ENCODE measurements at places on chromosomes 16 and 17.
A peak's percentile ranks its signal among the peaks of the same experiment; 100 is the strongest.

- peak; percentile 4 for DNase-seq
These were observed 14.7 kb downstream of the AIPL1 start for GRCh38 chr17:6420173-6420641.

GRCh38 chr16:84153660-84154214 is 8.6 kb downstream of the DNAAF1 start:
- DNase-seq, result no peak

DNA sequence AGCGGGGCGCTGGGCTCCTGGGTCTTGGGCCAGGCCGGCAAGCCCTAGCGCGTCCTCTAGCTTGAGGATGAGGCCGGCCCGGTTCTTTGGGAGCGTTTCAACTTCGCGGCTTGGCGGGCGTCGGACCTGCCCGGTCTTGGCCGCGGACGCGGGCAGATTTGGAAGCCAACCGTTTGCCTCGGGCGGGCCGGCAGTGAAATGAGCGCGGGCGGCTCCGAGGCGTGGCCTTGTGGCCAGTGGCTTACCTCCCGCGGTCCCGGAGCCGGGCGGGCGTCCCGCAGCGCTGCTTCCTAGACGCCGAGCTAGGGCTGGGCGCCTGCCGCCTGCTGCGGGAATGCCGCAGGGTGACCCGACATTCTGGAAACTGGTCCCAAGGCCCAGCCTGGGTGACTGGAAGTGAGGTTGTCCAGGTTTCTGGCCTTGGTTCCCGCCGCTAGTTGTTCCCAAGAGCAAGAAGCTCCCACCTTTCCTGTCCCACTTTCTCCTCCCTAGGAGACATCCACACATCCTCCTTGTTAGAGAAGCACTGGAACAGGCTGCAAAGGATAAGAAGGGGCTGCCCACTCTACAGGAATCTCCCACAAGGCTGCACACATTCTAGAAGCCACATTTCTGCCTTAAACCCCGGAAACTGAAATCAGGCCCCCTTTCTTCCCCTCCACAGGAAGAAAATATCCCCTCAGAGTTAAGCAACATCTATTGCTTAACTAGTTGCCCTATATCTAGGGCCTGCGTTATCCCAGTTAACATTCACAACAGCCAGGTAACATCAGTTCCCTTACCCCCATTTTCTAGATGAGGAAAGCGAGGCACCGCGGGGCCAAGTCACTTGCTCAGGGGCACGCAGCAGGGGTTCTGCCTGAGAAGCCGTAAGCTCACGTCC is 4.5 kb upstream of the CBX8 start:
- DNase-seq, result peak; percentile 42

DNA sequence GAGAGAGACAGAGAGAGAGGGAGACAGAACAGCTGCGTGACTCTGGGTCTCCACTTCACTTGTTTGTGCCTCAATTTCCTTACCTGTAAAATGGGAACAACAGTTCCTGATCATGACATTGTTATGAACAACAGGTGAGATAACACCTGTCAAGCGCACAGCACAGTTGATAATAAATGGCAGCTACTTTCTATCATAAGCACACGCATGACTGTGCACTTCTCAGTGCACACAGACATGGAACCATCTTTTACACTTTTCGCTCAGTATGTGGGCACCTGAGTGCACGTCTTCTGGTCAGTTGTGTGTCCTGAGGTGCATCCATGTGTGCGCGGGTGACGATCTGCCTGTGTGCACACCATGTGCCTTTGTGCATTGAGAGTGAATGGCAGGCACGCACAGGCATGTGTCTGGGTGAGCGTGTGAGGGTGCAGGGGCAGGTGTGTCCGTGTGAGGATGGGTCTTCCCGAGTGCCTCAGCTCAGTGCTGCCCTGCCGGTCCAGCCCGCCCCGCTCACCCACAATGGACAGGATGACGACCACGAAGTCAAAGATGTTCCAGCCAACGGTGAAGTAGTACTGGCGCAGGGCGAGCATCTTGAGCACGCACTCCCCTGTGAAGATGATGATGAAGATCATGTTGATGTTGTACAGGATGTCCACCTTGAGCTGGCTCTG is 10.3 kb upstream of the CD79B start:
- DNase-seq, result no peak

DNA sequence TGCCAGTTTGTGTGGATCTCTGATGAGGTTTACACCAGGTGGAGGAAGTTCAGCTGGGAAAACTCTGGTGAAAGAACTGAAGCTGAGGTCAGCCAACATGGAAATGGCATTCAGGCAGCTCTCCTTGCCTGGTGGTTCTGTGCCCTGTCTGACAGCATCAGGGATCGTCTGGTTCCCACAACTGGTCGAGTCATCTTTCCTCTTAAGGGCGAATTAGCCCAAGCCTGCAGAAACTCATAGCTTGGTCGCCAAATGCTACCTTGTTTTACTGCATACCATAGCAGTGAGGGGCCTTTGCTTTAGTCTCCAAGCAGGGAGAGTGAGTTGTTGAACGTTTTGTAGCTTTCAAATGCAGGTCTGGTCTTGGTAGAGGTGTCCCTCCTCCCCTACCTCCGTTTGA is 7.2 kb downstream of the PLCG2 start:
- DNase-seq, result no peak

DNA sequence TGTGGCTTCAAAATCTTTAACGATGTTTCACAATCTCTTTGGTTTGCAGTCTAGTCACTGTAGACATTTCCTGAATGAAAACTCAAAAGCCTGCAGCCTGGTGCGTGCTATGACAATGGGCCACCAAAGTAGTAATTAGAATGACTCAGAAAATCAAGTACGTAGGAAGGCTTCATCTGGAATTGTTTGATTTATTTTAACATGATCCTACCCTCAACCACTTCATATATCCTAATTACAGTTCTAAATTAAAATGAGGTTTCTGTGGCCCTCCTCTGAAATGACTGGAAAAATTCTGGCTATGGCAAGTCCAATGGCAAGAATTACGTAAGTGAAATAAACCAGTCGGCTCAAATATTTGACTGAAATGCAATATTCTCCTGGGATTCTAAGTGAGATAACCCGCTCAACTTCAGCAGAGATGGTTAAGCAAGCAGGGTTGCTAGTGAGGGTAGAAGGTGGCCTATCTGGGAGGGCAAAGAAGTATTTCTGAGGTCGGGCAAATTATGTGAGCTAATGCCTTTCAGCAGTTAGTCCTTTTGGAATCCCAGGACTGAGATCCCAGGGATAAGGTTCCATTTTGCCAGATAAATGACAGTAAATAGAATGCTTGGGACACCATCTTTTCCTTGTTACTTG is 145.6 kb upstream of the MYOCD start:
- no peak for DNase-seq

DNA sequence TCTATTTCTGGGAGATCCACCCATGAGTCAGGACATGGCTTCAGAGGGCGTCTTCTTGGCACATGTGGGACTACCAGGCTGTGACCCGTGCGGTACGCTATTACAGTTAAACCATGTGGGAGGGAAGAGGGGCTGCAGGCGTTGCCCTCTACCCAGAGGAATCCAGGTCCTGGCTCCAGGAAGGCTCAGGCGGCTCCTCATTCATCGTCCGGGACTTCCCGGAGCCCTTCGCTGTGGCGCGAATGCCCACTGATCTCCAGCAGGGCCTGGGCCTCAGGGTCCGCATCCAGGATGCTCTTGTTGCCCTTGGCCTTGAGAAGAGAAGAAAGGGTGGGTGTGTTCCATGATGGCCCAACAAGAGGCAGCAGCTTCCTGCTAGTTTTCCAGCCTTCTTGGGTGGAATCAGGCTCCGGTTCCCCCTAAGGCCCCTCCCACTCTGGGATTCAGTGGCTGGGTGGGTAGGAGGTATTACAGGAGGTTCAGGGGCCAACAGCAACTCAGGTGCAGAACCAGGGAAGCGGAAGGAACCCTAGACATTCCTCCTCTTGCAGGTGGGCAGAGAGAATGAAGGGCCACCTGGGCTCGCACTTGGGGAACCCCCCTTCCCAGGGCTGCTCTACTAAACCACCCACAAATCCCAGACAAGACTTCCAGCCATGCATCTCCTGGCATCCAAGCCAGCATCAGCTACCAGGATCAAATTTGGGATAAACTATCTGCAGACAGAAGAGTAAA is 24.6 kb downstream of the MEAK7 start:
- no peak for DNase-seq

DNA sequence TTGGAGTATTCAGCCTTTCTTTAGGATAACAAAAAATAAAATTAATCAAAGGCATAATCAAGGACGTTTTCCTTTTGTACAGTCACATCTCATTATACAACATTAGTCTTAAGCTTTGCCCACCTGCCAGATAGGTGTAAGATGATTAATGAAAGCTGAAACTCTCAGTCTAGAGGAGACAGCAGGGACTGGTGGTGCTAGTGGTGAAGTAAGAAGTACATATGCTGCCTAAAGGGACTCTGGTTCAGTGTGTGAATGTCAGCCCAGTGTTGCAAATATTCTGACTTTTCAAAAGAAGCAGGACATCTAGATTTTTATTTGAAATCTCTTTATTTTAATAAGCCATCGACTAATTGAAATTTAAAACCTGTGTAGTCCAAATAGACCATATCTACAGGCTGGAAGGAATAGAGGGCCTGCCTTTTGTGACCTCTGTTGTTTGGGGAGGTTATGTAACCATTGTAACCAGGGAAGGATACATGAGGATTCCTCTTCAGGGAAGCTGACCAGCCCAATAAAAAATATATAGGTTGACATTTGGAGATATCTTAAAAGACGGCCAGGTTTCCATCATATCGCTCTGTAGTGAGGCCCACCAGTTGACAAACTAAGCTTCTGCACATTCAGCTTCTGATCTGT is 54.1 kb downstream of the FTO start:
- DNase-seq, result no peak

DNA sequence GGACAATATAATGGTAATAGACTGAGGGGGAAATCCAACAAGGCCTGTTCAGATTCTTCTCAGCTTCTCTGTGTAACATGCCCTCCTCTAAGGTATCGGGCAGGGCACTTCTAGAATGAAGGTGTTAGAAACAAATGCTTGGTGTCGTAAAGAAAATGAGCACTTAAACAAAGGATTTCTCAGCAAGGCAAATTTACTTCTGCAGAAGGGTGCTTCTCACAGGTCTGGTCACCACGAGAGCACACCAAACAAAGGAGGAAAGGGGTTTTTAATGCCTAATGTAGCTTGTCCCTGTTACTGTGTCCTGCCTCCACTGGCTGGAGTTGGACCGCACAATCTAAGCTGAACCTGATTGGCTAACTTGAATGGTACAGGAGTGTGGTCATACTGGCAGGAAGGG is 642.6 kb upstream of the CDH8 start:
- DNase-seq, result no peak

DNA sequence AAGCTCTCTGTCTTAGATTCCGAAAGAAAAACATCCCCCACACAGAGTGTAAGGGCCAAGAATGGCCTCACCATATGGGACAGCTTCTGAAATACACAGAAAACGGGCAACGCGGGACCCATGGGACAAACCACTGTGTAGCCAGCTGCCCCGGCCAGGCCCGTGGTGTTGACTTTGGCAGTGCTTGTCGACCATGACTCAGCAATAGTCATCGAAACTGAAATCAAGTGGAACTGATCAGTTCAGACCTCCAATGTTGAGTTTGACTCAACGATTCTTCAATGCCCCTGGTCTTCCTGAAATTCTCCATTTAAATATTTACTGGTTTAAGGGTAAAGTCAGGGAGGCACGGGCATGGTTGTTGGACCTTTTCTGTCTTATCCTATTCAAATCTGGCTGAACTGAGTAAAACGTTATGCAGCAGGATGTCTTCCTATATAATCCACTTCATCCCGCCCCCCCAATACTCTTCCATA is 27.5 kb downstream of the ZFHX3 start:
- DNase-seq, result peak; percentile 14

DNA sequence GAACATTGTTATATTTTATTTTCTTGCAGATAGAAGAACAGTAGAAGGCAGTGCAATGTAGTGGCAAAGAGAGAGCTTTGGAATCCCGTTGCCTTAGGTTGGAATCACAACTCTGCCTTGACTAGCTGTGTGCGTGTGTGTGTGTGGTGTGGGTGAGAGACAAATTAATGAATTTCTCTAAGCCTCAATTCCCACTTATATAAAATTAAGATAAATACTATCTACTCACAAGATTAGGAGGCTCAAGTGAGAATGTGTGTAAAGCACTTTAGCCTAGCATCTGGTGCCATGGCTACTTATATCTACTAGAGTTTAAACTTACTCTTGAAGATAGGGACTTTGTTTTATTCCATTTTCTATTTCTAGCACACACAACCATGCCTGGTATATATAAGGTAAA is 12.8 kb downstream of the CPD start:
- DNase-seq, result no peak

DNA sequence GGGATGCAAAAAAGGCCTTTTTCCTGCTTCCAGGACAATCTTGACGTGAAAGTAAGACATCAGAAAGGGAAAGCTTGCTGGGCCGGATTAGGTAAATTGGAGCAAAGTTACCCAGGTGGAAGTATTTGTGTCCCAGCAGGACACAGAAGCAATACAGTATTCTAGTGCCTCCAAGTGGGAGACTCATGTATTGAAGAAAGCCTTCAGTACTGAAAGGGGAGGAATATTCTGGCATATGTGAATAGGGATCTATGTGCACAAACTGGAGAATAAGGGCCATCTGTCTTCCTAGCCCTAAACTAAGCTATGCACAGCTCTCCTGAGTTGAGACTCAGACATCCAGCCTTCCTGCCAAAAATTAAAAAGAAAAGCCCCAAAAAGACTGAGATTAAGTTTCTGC is 327.3 kb upstream of the CDH8 start:
- no peak for DNase-seq

GRCh38 chr17:69597898-69598692 is 183.6 kb downstream of the MAP2K6 start:
- DNase-seq, result no peak

DNA sequence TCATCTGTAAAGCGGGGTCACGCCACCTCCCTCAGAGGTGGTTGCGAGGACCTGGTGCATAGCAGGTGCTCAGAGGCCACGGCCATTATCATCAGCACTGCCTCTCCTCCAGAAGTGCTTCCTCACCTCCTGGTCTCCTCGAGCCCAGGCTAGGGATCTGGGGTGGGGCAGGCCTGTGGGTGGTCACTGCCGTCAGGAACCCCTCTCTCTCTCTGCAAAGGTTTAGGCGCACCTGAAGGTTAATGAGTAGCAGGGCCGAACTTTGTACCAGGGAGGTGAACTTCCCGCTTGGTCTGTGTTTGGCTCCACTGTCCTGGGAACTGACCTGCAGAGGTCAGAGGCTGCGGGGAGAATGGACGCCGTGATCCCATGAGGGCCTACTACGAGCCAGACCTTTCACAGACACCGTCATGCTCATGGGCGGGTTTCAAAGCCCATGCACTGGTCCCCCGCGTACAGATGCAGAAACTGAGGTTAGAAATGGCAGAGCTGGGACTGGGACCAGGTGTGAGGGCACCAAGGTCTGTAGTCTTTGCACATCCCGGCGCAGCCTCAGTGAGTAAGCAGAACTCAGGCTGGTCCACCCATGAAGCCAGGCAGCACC is 13.8 kb downstream of the JUP start:
- DNase-seq, result no peak
